ENCODE measurements at places on chromosomes 11 and 22.
A peak's percentile ranks its signal among the peaks of the same experiment; 100 is the strongest.

DNA sequence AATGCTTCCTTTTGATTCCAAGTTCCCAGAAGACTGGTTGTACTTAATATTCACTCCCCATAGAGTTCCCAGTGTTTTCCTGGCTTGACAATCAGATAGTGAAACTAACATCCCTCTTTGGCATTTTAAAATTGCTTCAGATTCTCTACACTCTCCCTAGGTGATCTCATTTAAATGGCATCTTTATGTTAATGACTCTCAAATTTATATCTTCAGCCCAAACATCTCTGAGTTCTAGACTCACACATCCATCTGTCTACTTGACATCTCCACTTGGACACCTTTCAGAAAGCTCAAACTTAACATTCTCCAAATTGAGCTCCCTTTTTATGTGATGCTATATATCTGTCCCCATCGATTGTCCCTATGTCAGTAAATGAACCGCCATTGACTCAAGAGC lies 232.0 kb downstream of the NTM start:
- DNase-seq, result no peak
- H3K27me3 ChIP-seq, result no peaks in the 10 kb centered on the region
- peaks cover 6% of the 10 kb centered on the region for H3K4me1 ChIP-seq
- H3K27ac ChIP-seq, result no peak overlapping the region
- no peaks in the 10 kb centered on the region for H3K36me3 ChIP-seq

DNA sequence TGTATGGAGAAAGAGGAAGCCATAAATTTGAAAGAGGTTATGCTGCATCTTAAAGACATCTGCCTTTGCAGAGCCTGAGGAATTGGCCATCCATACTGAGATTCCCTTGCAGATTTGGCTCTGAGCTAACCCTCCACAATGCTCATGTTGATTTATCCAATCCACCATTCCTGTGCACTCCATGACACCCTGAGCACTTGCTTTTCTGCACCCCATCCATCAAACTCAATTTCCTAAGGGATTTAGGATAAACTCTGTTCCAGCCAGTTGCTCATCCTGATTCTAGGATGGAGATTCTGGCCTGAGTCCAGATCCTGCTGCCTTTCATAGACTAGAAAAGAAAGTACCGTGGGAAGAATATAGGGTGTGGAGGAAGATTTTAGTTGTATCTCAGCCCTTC lies 379.2 kb upstream of the LARGE1 start:
- no peaks in the 10 kb centered on the region for H3K36me3 ChIP-seq
- no peaks in the 10 kb centered on the region for H3K27me3 ChIP-seq
- H3K27ac ChIP-seq, result no peak overlapping the region
- H3K4me1 ChIP-seq, result no peaks in the 10 kb centered on the region

DNA sequence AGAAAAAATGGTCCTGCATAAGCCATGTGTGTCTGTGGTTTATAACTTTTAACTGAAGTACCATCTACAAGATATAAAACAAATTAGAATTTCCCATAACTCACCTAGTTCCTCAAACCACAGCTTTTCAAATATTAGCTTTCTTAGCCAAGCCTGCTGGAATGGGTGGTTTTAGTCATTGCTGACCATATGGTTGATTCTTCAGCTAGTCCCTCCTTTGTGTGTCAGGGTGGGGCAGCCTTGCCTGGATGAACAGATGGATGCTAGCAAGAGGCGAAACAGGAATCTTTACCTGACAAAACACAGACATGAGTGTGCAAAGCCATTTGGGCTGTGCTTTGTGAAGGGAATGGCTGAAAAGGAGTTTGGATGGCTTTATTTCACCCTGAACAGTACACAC lies 6.9 kb upstream of the B3GNT6 start:
- no peak overlapping the region for H3K4me3 ChIP-seq
- no peaks in the 10 kb centered on the region for H3K36me3 ChIP-seq
- H3K27me3 ChIP-seq, result no peaks in the 10 kb centered on the region

DNA sequence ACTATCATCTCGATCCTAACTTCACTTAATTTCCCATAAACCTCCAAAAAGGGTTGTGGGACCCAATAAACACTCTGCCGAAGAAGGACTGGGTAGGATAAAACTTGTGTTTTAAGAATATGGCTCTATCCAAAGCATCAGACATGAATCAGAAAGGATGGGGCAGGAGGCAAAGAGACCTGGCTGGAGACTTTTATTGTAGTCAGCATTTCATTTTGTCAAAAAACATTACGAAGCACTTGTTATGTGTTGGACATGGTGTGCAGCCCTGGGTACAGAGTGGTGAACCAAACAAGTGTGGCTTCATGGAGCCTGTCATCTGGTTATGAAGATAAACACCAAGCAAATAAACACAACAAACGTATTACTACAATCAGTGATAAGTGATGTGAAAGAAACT lies 17.3 kb downstream of the IL10RA start:
- no peaks in the 10 kb centered on the region for H3K36me3 ChIP-seq
- peaks cover 13% of the 10 kb centered on the region for H3K4me1 ChIP-seq

GRCh38 chr22:44107340-44107739 lies 73.4 kb upstream of the PARVG start:
- no peak overlapping the region for H3K4me3 ChIP-seq
- H3K27ac ChIP-seq, result no peak overlapping the region
- peak; percentile 49 for DNase-seq
- H3K27me3 ChIP-seq, result no peaks in the 10 kb centered on the region
- peaks cover 20% of the 10 kb centered on the region for H3K4me1 ChIP-seq

DNA sequence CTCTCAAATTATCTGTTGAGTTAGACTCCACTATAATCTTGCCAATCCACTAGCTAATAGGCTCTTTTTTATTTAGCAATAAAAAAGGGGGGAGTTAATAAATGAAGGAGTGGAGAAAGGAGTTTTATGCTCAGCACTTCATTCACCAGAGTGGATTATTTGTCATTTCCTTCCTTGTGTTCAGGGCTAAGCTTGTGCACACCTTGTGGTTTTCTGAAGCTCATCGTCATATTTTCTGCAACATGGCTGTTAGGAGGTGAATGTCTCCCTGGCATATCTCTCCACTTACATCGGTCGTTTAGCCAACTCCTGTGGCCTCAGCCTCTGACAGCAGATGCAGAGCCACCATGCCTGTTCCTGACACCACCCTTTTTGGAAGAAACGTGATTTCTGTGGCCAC lies 83.9 kb upstream of the MTNR1B start:
- no peak overlapping the region for H3K27ac ChIP-seq
- no peaks in the 10 kb centered on the region for H3K36me3 ChIP-seq
- H3K4me3 ChIP-seq, result no peak overlapping the region
- no peaks in the 10 kb centered on the region for H3K4me1 ChIP-seq
- H3K27me3 ChIP-seq, result no peaks in the 10 kb centered on the region

GRCh38 chr22:22545084-22545483 lies 14.0 kb downstream of the PRAME start:
- DNase-seq, result no peak
- no peak overlapping the region for H3K27ac ChIP-seq
- no peaks in the 10 kb centered on the region for H3K36me3 ChIP-seq
- peaks cover 99% of the 10 kb centered on the region for H3K27me3 ChIP-seq
- no peak overlapping the region for H3K4me3 ChIP-seq

GRCh38 chr11:119704849-119705248 lies 24.2 kb downstream of the NECTIN1 start:
- no peak overlapping the region for H3K4me3 ChIP-seq
- H3K4me1 ChIP-seq, result peaks cover 10% of the 10 kb centered on the region
- H3K27me3 ChIP-seq, result no peaks in the 10 kb centered on the region

- no peak overlapping the region for H3K4me3 ChIP-seq
- peaks cover 23% of the 10 kb centered on the region for H3K4me1 ChIP-seq
- no peaks in the 10 kb centered on the region for H3K27me3 ChIP-seq
These were observed 337.2 kb upstream of the API5 start for GRCh38 chr11:42974510-42975179.

DNA sequence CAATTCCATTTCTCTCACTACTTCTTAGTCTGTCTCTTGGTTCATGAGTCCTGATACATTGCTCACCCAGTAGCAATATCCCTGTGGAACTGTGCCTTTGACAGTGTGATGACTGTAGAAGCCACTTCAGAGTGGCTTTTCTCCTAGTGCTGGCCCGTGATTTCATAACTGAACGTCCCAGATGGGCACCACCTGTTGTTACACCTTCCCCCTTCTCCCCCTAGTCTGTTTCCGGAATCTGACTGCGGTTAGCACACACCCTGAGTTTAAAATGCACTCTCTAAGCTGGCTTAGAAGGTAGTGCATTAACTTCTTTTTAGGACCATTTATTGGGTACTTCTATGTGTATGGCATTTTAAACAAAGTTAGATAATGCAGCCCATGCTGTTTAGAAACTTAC lies 83.0 kb downstream of the ALX4 start:
- H3K27ac ChIP-seq, result no peak overlapping the region
- no peaks in the 10 kb centered on the region for H3K27me3 ChIP-seq
- no peak for DNase-seq
- no peaks in the 10 kb centered on the region for H3K36me3 ChIP-seq

DNA sequence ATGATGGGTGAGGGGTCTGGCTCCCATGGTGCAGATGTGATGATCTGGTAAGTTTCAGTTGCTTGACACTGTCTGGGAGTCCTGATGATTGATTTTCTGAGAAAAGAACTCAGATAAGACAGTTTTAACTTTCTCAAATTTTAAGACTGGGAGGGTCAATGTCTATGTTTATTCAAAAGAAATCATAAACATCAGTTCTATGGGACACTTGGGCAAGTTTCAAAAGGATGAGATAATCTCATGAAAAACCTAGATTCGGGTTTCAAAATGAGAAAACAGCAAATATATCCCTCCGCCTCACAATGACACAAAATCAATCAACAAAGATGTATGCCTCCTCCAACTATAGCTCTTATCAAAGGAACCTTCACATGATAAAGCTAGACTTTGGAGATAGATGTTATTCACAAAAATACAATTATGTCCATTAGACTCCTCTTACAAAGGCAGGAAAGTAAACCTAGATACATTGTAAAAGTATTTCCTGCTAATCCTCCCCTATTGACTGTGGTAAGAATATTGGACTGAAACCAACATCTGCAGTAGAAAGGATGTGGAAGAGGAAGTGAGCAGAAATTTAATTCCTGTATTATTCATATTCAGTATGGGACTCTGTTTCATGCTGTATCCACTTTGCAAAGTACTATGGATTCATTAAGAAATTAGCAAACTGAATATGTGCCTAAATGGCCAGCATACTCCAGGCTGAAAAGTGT lies 21.6 kb downstream of the SVIP start:
- no peaks in the 10 kb centered on the region for H3K27me3 ChIP-seq
- H3K36me3 ChIP-seq, result no peaks in the 10 kb centered on the region
- H3K4me3 ChIP-seq, result no peak overlapping the region
- no peak for DNase-seq

DNA sequence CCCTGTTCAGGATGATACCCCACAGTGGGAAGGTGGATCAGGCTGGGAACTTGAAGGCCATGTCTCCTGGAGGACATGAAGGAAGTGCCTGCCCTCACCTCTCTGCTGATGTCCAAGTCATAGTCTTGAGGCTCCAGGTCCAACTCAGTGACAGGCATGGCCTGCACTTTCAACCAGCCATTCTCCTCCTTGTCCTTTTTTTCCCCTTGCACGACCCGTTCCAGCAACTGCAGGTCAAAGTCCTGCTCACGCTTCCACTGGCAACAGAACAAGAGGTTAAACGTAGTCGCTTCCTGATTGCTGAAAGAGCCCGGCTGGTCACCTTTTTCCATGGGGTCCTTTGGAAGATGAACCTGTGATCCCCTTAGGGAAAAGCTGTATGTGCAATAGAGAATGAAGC lies 47.7 kb downstream of the C11orf58 start:
- peaks cover 20% of the 10 kb centered on the region for H3K4me1 ChIP-seq
- no peak overlapping the region for H3K27ac ChIP-seq
- H3K27me3 ChIP-seq, result no peaks in the 10 kb centered on the region
- no peak for DNase-seq
- no peaks in the 10 kb centered on the region for H3K36me3 ChIP-seq

- H3K27ac ChIP-seq, result no peak overlapping the region
- peak; percentile 93 for DNase-seq
- peaks cover 17% of the 10 kb centered on the region for H3K4me1 ChIP-seq
- H3K4me3 ChIP-seq, result peak overlapping the region; percentile 37
- H3K36me3 ChIP-seq, result no peaks in the 10 kb centered on the region
These were observed 2.1 kb downstream of the CCDC88B start for GRCh38 chr11:64341851-64342791.

- peaks cover 30% of the 10 kb centered on the region for H3K4me1 ChIP-seq
- no peak for DNase-seq
- H3K27ac ChIP-seq, result no peak overlapping the region
- no peaks in the 10 kb centered on the region for H3K27me3 ChIP-seq
These were observed 5.4 kb upstream of the FTH1 start for GRCh38 chr11:61972672-61973475.

- H3K36me3 ChIP-seq, result peaks cover 15% of the 10 kb centered on the region
- peaks cover 15% of the 10 kb centered on the region for H3K4me1 ChIP-seq
- no peaks in the 10 kb centered on the region for H3K27me3 ChIP-seq
- H3K27ac ChIP-seq, result no peak overlapping the region
These were observed 1.8 kb upstream of the PACS1 start for GRCh38 chr11:66068154-66068821.

DNA sequence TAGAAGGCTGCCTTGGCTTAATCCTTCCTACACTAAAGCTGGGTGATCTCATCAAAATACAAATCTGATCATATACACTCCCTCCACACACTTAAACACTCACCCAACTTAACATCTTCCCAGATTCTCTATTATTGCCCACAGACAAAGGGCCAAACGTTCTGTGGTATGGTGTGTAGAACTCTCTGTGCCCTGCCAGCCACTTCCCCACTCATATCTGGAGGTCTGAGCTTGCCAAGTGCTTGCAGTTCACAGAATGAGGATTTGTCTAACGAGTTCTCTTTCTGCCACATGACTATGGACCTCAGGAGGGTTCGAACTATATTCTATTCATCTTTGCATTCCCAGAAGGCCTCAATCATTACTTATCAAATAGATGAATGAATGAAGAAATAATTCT lies 77.6 kb downstream of the MPPED2 start:
- peaks cover 20% of the 10 kb centered on the region for H3K4me1 ChIP-seq
- no peak for DNase-seq
- no peaks in the 10 kb centered on the region for H3K27me3 ChIP-seq
- no peak overlapping the region for H3K4me3 ChIP-seq
- H3K27ac ChIP-seq, result no peak overlapping the region

DNA sequence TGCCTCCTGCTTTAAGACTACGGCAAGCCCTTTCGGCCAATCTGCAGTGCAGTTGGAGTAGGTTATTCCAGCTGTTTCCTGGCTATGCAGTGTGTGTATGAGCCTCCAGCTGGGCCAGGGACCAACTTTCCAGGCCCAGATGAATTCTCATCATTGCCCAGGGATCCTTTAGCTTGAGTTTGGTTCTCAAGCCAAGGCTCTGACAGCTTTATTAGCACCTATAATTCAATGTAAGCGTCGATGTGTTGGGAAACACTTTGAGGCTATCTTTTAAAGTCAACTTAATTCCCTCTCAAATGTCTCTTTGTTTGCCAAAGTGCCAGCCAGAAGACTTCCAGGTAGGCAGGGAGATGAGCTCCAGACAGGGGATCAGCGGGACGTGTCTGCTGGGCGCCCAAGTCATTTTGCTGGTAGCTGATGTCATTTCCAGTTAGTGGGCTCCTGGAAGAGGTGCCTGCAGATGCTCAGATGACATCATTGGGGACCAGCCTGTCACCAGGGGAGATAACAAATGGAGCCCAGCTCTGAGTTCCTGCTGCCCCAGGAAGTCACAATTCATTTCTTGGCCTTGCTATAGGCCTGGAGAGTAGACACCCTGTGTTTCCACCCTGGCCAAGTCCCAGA lies 520.4 kb downstream of the SOX6 start:
- H3K27me3 ChIP-seq, result no peaks in the 10 kb centered on the region
- no peaks in the 10 kb centered on the region for H3K36me3 ChIP-seq
- H3K27ac ChIP-seq, result no peak overlapping the region
- no peak overlapping the region for H3K4me3 ChIP-seq

GRCh38 chr11:44625759-44626523 lies 60.5 kb downstream of the CD82 start:
- peaks cover 1% of the 10 kb centered on the region for H3K4me1 ChIP-seq
- no peaks in the 10 kb centered on the region for H3K27me3 ChIP-seq
- no peak for DNase-seq
- H3K27ac ChIP-seq, result no peak overlapping the region
- H3K4me3 ChIP-seq, result no peak overlapping the region
